NK-92 treated with Interleukin-12 subunit alpha and Interleukin-12 subunit beta, amount 100 ng/mL, for 24 hours (cell line): ENCODE measurements at places on chromosomes 4 and X.

- no peak for DNase-seq
Measured at GRCh38 chr4:141543706-141544105, 92.7 kb upstream of the IL15 start.

DNA sequence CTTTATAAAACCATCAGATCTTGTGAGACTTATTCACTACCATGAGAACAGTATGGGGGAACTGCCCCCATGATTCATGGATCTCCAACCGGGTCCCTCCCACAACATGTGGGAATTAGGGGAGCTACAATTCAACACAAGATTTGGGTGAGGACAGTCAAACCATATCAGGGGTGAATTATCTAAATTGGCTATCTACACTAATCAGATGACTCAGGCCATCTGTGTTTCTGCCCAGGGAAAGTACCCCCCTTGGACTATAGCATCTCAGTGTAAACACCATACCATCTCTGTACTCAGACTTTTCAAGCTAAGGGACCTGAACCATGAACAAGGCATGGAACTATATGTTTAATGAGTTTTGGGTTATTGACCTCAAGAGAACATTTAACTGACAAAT is 76.8 kb downstream of the LNX1 start:
- no peak for DNase-seq

DNA sequence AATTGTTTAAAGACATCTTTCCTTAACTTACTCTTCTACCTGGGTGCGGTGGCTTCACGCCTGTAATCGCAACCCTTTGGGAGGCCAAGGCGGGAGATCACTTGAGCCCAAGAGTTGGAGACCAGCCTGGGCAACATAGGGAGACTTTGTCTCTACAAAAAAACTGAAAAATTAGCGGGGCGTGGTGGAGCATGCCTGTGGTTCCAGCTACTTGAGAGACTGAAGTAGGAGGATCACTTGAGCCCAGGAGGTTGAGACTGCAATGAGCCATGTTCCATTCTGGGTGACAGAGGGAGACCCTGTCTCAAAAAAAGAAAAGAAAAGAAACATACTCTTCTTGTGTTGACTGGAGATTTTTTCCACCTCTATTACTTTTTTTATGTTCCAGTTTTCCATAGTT is 181.9 kb downstream of the RAPGEF2 start:
- no peak for DNase-seq

DNA sequence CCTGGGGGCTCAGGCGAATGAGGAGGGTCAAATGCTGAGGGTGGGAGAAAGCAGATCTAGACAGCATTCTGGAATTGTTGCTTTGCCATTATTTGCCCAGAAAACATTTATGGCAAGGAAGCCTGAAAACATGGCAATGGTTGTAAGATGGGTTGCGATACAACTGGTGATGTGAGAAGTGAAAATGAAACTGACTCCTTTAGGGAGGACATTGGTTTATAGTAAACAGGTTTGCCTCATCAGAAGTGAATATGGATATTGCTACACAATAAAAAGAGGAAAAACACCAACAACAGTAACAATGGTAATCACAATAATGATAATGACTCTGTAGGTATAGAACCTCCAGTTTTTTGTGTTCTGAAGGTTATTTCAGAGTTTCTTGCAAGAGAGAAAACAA is 107.0 kb upstream of the TBC1D9 start:
- DNase-seq, result no peak

- DNase-seq, result no peak
Measured at GRCh38 chrX:130097507-130098209, 12.6 kb downstream of the ELF4 start.

GRCh38 chrX:150768580-150769190 is 75.5 kb downstream of the MTMR1 start:
- no peak for DNase-seq

DNA sequence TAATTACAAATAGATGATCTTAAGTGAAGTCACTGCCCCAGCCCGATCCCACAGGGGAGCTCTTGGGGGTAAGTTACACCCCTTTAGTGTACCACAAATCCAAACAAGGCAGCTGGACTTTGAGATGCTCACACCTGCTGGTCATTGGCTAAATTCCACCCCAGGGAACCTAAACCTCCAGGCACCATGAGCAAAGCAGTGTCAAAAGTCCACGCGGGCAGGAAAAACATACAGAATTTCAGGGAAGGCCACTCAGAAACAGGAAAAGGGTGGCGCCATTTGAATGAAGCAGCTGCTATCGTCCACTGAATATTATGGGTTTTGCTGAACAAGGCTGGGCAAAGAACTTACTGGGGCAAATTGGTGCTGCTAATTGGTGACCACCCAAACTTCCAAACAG is 30.9 kb downstream of the SUPT20HL1 start:
- DNase-seq, result no peak

DNA sequence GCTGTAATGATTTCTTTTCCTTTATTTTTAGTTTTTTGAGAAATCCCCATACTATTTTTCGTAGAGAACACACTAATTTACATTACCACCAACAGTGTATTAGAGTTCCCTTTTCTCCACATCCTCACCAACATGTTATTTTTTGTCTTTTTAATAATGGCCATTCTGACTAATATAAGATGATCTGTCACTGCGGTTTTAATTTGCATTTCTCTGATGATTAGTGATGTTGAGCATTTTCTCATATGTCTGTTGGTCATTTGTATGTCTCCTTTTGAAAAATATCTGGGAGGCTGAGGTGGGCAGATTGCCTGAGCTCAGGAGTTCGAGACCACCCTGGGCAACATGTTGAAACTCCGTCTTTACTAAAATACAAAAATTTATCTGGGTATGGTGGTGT is 30.2 kb downstream of the SPINK2 start:
- DNase-seq, result no peak

- no peak for DNase-seq
Measured at GRCh38 chrX:2450681-2451080, 50.1 kb downstream of the DHRSX start.

- DNase-seq, result no peak
Measured at GRCh38 chrX:95628796-95629195, 1055.8 kb upstream of the DIAPH2 start.

- no peak for DNase-seq
Measured at GRCh38 chr4:52704133-52704532, 45.0 kb upstream of the USP46 start.

- no peak for DNase-seq
Measured at GRCh38 chrX:9988762-9989161, 21.6 kb downstream of the CLDN34 start.

GRCh38 chrX:132472397-132472796 is 16.4 kb downstream of the MBNL3 start:
- no peak for DNase-seq

GRCh38 chrX:54427837-54428424 is 12.3 kb upstream of the TSR2 start:
- no peak for DNase-seq

- DNase-seq, result no peak
Measured at GRCh38 chr4:3725936-3726870, 40.0 kb upstream of the ADRA2C start.

DNA sequence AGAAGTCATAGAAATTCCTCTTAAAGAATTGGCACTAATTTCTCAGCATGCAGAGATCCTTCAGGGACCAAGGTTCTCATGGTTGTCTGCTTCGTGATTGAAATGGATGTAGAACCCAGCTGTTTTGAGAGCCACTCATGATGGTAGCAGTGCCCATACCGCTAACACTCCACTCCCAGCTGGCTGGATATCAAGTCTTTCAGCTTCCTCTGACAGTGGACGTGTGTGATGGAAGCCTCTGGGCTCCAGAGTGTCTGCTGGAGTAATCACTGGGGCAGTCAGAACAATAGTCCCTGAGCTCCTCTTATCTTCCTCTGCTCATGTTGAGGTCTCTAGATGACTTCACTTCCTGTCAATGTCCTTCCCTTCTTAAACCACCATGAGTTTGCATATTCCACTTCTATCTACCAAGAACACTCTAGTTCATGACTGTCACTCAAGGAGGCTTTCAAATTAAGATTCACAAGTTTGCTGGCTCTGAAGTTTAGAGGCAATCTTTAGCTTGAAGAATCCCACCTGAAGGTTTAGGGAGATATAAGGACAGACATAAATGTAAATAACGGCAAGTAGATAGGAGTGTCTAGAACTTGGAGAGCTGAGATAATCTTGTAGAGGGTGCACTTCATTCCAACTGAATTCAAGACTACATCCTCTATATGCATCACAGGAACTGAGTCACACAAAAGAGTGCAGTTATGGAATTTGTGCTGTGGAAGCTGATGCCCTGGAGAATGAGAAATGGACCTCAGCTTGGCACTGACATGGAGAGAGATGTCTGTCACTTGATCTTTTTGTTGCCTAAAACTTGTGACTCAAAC is 64.5 kb upstream of the WDR1 start:
- DNase-seq, result no peak

DNA sequence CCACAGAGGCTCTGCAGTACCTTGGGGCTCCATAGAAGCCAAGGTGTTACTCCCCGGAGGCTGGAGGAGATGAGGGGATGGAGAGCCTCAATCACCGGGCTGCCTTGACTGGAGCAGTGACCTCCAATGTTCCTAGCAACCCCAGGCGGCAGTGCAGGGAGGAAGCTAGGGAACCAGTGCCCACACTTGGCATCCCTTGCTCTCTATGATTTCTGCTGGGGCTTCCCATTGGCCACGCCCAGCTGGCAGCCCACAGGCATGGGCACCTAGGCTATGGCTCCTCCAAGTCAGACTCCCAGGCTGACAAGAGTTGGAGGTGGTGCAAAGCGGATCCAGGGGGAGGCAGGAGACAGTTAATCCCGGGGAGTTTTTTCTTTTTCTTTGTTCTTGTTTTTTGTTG is 229.7 kb downstream of the EVC2 start:
- no peak for DNase-seq

- DNase-seq, result no peak
Measured at GRCh38 chr4:55793479-55793878, 26.1 kb upstream of the EXOC1L start.

DNA sequence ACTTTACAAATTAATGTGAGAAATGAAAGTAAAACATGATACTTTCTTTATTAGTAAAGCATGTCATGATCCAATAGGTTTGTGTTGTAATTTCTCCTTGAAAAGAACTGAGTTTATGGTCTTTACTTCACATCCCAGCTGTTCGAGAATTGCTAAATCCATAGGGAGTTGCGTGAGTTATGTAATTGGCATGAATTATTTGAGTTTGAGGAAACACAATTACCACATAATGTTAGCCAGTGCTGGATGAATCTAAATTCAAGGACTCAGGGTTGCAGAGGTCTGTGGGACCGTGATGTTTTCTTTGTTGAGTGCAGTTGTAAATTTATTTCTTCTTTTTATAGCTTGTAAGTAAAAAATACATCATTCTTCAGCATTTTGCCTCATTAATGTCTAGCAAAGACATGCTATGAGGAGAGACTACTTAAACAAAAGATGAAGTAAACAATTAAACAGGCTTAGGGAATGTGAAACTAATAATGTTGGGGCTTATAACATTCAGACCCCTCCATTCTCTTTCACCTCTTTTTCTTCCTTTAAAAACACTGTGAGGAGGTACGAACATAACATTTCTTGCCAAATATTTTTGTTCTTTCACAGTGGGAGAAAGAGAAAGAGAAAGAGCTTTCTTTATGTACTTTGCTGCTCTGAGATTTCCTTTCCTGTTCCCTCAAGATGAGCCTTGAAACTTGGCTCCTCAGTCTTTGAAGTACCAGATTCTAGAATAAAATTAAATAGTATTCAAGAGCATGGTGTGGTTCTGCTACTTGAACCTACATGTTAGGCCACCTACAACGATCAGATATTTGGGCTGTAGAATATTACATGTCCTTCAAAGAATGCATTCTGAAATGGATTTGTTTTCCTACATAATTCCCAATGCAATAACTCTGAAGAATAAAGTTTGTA is 159.6 kb upstream of the ANK2 start:
- DNase-seq, result no peak

GRCh38 chrX:154515966-154516655 is at the start of gene FAM3A:
Gene FAM3A (minus strand): TSS chrX:154516232. CDS start chrX:154515772, 460 bp downstream.
- DNase-seq, result peak; percentile 88

GRCh38 chr4:97013711-97014110 is 1129.6 kb downstream of the STPG2 start:
- DNase-seq, result no peak

DNA sequence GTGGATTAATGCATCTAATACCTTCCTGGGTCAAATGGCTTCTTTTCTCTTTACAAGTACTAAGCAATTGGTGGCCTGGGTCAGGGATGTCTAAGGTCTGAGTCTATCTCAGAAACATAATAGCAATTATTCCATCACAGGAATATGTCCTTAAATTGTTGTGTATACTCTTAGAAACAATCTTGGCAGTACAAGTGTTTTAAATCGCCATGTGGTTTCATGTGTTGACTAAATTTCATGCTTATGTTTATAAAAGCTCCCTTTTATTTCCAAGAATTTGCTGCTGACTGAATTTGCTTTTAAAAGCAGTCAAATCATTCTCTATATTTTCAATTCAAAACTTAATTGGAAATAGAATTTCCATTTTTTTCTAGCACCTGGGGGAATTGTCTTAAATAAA is 125.3 kb upstream of the PACRGL start:
- DNase-seq, result no peak

GRCh38 chr4:165096776-165097175 is 15.9 kb downstream of the TMEM192 start:
- DNase-seq, result no peak

GRCh38 chrX:68183612-68184214 is 249.6 kb downstream of the OPHN1 start:
- no peak for DNase-seq

- no peak for DNase-seq
Measured at GRCh38 chr4:951186-951585, 18.9 kb downstream of the TMEM175 start.

GRCh38 chrX:153598541-153599191 is at the start of gene CCNQ:
Gene CCNQ (minus strand): TSS chrX:153599139. CDS start chrX:153599073, 66 bp downstream.
- no peak for DNase-seq

GRCh38 chr4:105710678-105711077 is 2.1 kb downstream of the GSTCD start:
- DNase-seq, result no peak

- no peak for DNase-seq
Measured at GRCh38 chr4:44415251-44415650, 33.4 kb downstream of the KCTD8 start.

- DNase-seq, result no peak
Measured at GRCh38 chrX:56853436-56853835, 124.4 kb downstream of the NBDY start.

DNA sequence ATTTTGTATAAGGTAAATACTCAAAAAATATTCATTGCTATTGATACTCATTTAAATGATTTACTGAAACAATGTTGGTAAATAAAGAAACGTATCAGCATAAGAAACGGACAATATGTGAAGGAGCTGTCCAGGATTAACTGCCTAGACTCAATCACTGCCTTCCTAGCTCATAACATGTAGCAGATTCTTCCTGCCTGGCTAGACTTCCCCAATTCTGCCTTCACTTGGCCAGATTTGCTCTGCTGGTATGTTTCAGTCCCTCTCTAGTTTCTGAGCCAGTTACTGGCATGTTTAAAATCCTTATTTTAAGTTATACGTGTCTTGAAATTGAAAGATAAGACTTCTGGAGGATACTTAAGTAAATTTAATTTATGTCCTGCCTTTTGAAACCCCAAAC is 740.3 kb downstream of the CENPC start:
- no peak for DNase-seq

DNA sequence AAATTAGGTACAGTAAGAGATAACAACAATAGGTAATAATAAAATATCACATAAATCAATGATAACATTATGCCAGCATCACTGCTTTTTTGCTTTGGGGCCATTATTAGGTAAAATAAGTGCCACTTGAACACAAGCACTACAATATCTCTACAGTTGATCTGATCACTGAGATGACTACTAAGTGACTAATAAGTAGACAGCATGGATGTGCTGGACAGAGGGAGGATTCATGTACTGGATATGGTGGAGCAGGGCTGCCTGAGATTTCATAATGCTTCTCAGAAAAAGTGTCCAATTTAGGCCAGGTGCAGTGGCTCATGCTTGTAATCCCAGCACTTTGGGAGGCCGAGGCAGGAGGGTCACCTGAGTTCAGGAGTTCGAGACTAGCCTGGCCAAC is 137.8 kb upstream of the IL1RAPL2 start:
- DNase-seq, result no peak
